ENCODE measurements at places on chromosomes 6 and 20. TPM values are rescaled to one million over a fixed set of nuclear protein-coding genes. Genes with fewer than 3 reads are reported as not detected.

The KHDC3L gene
- polyA plus RNA-seq: not detected

The CALHM4 gene
- polyA plus RNA-seq: 0.57 TPM

The TRDN gene
- not detected for polyA plus RNA-seq

The DHX16 gene
- 27.9 TPM for polyA plus RNA-seq

The C6orf132 gene
- polyA plus RNA-seq: 8.1 TPM

The EPPIN gene
- polyA plus RNA-seq: not detected

DNA sequence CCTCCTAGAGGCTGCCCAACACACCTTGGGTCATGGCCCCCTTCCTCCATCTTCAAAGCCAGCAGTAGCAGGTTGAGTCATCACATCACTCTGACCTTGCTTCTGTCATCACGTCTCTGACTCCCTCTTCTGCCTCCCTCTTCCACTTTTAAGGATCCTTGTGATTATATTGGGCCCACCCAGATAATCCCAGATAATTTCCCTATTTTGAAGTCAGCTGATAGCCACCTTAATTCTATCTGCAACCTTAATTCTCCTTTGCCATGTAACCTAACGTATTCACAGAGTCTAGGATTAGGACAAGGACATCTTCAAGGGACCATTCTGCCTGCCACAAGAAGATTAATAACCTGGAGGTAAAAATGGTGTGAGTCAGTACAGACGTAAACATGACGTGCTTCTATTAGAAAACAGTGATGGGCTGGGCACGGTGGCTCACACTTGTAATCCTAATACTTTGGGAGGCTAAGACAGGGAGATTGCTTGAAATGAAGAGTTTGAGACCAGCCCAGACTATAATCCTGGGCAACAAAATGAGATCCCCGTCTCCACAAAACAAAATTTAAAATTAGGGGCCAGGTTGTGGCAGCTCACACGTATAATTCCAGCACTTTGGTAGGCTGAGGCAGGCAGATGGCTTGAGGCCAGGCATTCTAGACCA is 3.3 kb downstream of the ZSWIM3 start:
- H3K4me3 ChIP-seq: no peak overlapping the region
- no peak overlapping the region for H3K27ac ChIP-seq
- H3K4me1 ChIP-seq: peaks cover 17% of the 10 kb centered on the region
- no peaks in the 10 kb centered on the region for H3K36me3 ChIP-seq
- H3K27me3 ChIP-seq: no peaks in the 10 kb centered on the region
- no peak for DNase-seq

GRCh38 chr6:162710936-162711335 is 16.6 kb downstream of the PRKN start:
- H3K4me1 ChIP-seq: no peaks in the 10 kb centered on the region
- H3K27me3 ChIP-seq: no peaks in the 10 kb centered on the region
- no peak for DNase-seq
- H3K36me3 ChIP-seq: no peaks in the 10 kb centered on the region

GRCh38 chr20:9186396-9186795 is 117.5 kb downstream of the PLCB4 start:
- no peaks in the 10 kb centered on the region for H3K36me3 ChIP-seq
- no peaks in the 10 kb centered on the region for H3K27me3 ChIP-seq
- no peak overlapping the region for H3K27ac ChIP-seq
- no peak overlapping the region for H3K4me3 ChIP-seq

DNA sequence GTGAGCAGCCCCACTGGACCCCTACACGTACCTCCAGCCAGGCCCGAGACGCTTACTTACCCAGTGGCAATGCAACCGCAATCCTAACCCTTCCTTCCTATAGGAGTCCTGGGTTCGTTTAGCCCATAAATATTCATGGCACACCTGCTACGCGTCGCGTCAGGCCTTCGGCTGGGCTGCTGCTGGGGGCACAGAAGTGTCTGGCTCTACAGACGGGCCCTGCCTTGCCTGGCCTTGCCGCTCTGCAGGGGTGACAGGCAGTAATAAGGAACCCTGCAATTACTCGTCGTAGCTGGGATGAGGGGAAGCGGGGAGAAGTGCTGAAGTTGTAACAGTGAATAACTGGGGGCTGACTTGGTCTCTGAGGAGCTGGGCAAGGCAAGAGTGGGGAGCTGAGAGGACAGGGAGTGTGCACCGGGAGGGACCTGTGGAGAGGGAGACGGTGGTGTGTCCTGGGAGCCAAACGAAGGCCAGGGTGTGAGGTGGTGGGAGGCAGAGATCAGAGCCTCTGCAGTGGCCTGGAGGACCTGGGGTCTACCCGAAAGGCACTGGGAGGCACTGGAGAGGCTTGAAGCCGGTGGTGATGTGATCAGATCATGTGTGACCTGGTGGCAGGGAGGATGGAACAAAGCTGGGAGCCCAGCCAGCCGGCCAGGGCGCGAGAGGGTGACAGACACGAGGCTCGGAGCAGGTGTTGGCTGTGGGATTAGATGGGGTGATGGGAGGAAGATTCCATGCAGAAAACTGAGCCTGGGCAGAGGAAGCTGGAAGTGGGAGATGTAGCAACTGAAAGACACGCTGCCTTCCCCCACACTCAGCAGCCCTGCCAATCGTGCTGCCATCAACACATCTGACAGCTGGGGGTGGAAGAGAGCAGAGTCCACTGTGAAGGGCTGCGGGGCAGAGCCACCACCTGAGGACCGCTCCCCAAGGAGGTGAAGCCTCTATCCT is 36.4 kb downstream of the PSMG4 start:
- no peak for DNase-seq
- no peaks in the 10 kb centered on the region for H3K27me3 ChIP-seq
- no peaks in the 10 kb centered on the region for H3K36me3 ChIP-seq
- no peaks in the 10 kb centered on the region for H3K4me1 ChIP-seq
- no peak overlapping the region for H3K4me3 ChIP-seq

DNA sequence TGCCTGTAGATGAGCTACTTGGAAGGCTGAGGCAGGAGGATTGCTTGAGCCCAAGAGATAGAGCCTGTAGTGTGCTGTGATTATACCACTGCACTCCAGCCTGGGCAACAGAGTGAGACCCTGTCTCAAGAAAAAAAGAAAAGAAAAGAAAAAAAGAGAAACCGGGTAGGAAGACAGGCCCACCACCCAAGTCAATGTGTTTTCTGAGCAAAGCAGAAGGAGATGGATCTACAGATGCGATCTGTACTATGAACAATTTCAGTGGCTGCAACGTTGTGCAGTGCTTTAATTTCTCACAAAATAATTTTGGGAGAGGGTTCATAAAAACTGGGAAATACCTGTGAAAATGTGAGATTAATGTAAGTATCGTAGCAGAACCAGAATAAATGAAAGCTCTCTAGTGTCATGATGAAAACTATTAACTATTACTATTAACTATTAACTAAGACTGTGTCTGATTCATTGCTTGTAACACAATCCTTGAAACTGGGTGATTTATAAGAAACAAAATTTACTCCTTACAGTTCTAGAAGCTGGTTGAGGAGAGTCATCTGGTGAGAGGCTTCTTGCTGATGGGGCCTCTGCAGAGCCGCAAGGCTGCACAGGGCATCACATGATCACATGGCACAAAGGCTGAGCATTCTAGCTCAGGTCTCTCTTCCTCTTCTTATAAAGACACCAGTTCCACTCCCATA is 233.1 kb upstream of the ZNF217 start:
- H3K27ac ChIP-seq: peak overlapping the region; percentile 100
- H3K4me1 ChIP-seq: peaks cover 38% of the 10 kb centered on the region
- H3K27me3 ChIP-seq: no peaks in the 10 kb centered on the region
- DNase-seq: no peak

DNA sequence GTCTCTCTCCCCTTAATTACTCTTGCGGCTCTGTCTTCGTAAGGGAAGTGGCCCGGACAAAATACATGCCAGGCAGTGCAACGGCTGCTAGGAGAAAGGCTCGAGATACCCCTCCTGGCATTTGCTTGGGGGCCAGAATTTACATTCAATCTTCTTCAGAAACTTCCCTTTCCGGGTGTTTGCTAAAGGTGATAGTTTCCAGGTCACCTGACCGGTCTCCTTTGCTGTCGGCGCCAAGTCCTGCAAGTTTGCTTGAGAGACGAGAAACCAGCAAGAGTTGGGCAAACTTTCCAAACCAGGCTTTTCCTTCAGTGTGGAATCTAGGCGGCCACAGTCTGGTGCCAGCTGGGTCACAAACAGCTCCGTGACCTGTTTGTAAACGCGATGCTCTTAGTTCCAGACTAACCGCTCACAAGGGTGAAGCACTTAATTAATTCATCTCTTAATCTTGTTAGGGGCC is 563 bp upstream of the SRSF3 start:
- peaks cover 31% of the 10 kb centered on the region for H3K4me1 ChIP-seq
- DNase-seq: no peak
- no peaks in the 10 kb centered on the region for H3K27me3 ChIP-seq
- peak overlapping the region; percentile 99 for H3K27ac ChIP-seq
- H3K36me3 ChIP-seq: peaks cover 3% of the 10 kb centered on the region
